Stomach (tissue), 19 donors: ENCODE measurements at places on chromosomes 3 and 15. TPM values are rescaled to one million over a fixed set of nuclear protein-coding genes. Genes with fewer than 3 reads are reported as not detected.

DNA sequence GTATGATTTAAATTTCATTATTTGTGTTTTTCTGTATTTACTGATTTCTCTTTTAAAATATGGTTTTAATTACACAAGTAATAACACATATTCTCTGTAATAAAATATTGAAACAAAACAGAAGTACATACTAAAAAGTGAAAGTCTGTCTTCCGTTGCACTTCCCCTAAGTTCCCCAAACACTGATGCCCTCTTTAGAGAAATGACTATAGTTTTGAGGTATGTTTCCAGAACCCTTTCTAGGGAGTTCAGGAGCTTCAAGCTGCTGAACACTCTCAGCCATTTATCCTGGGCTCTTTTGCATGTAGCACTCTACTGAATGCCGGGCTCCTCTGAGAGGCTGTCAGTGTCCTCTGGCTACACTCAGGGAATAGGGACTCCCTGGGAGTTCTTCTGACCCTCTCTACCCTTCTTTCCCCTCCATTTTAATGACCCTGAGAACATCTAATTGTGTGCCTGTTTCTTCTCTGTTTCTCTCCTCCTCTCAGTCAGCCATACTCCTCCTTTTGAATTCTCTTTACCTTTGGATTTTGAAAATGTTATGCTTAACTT lies 60.4 kb upstream of the KCNAB1 start:
- DNase-seq, result no peak

DNA sequence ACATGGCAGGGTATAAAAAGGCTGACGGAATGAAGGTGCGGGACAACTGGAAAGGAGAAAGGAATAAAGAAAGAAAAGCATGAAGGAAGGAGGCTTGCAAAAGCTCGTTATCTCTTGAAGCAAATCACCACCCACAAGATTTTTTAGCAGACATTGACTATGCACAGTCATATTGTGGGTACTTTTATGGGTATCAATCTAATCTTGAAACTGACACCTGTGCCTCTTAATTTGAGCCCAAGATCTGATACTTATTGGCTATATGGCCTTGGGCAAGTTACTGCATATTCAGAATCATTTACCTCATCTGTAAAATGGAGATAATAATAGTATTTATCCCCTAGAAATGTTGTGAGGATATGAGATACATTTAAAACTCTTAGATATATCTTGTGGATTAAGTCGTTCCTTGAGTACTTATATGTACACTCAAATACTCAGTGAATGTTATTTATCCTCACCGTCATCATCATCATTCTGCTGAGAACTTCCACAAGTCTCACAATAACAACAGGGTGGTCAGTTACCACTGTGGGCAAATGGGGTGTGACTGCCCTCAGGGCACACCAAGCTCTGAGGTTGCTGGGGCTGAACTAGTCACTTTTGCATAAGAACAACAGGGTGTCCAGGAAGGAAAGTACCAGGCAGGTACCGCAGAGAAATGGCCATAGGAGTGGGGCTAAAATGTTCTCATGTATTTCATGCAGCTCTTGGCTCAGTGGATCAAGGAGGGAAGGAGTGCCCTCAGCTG lies 266.1 kb downstream of the SLC9A9 start:
- DNase-seq, result no peak

- no peak for DNase-seq
Observed at GRCh38 chr15:43270676-43271306, 4.1 kb upstream of the TGM5 start.

The TRIM42 gene
- total RNA-seq, result not detected

DNA sequence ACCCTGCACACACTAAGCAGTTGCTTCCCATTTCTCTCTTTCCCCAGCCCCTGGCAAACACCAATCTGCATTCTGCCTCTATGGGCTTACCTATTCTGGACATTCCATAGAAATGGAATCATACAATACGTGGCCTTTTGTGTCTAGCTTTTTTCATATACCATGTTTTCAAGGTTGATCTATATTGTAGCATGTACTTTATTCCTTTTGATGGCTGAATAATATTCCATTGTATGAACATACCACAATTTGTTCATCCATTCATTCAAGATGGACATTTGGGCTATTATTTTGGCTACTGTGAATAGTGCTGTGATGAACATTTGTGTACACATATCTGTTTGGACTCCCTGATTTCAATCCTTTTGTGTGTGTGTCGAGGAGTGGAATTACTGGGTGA lies 18.1 kb upstream of the ADAMTS9 start:
- DNase-seq, result no peak

DNA sequence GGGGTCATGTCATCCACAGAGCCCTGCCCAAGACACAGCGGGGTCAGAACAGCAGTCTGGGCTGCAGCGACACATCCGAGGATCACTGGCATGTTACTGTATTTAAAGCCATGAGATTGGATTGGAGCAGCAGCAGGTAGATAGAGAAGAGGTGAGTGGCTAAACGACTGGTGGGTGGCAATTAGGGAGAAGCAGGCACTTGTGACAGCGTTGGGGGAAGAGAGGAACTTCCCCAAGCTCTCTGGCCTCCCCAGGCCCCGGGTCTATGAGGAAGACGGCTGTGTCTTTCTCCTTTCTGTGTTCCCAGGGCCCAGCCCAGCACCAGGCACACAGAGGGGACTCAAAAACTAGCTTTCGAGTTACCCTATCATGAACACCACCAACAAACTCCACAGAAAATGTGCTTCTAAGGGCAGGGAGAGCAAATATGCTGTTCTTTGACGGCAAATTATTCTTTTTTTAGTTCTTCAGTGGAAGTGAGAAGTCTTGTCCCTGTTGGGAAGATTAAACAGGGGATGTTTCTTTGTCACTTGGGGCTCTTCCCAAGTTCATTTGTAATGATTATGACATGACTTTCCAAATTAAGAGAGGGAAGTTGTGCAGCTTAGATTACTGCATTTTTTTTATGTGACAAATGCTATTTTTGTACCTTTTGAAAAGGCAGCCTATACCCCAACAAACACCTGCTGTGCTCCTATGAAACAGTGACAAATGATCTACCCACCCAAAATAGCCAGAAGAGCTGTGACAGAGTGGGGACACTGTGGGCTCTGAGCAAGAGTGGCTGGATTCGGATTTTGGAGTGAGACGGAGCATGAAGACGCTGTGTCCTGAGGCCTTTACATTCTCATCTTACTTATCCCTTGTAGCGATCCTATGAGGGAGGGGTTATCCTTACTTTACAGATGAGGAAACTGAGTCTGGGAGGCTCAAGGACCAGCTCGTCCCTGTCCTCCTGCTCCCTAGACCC lies 7.2 kb upstream of the SYNM start:
- no peak for DNase-seq

DNA sequence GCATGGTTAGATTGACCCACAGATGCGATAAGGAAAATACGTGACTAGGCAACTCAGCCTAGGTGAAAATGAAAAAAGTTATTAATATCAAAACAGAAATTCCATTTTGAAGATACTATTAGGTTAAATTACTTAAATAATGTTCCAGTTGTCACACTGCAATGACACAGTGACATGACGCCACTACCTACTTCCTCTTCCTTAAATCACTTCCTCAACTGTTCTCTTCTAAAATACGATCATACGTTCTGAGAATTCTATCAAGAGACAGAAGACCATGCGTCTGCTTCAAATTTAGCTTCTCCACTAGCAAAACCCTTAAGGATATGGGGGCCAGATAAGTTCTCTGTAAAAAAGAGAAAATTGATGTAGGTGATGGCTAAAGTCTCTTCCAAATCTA lies 18.2 kb downstream of the CMTM6 start:
- DNase-seq, result no peak

- no peak for DNase-seq
Observed at GRCh38 chr3:57764794-57765193, 8.7 kb downstream of the SLMAP start.

The COLQ gene
- total RNA-seq, result 0.29 TPM

DNA sequence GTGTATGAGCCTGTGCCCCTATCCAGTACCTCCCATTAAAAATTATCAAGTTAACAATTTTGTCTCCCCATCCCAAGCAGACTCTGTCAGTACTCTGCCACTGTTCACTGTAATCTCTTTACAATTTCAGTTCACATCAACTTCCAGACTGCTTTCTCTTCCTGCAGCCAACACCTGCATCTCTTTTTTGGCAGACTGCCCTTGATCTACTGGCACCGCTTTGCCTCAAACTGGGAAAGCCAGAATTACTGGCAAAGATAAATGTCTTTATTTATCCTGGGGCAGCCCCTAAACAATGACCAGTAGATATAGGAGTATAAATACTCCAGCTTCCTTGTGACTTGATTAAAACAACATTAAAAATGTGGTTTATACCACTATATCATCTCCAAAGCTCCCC lies 494.1 kb downstream of the ZNF385D start:
- peak; percentile 69 for DNase-seq

DNA sequence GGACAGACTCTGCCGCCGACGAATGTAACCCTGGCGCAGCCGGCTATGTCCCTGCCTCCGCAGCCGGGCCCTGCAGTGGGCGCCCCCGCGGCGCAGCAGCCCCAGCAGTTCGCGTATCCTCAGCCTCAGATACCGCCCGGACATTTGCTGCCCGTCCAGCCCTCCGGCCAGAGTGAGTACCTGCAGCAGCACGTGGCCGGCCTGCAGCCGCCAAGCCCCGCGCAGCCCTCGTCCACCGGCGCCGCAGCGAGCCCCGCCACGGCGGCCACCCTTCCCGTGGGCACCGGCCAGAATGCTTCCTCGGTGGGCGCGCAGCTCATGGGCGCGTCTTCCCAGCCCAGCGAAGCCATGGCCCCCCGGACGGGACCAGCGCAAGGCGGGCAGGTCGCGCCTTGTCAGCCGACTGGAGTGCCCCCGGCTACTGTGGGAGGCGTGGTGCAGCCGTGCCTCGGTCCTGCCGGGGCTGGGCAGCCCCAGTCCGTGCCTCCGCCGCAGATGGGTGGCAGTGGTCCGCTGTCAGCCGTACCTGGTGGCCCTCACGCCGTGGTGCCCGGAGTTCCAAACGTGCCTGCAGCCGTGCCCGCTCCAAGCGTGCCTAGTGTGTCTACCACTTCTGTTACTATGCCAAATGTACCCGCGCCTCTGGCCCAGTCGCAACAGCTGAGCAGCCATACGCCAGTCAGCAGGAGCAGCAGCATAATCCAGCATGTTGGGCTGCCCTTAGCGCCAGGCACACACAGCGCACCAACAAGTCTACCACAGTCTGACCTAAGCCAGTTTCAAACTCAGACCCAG lies 2.4 kb downstream of the TSC22D2 start:
- DNase-seq, result peak; percentile 75

GRCh38 chr3:82496890-82497560 lies 735.6 kb upstream of the GBE1 start:
- peak; percentile 6 for DNase-seq

- no peak for DNase-seq
Observed at GRCh38 chr15:55977231-55977630, 16.2 kb downstream of the NEDD4 start.

- no peak for DNase-seq
Observed at GRCh38 chr3:122535964-122536631, 21.4 kb upstream of the KPNA1 start.

- DNase-seq, result peak; percentile 40
Observed at GRCh38 chr3:156685198-156685597, 10.8 kb downstream of the TIPARP start.

DNA sequence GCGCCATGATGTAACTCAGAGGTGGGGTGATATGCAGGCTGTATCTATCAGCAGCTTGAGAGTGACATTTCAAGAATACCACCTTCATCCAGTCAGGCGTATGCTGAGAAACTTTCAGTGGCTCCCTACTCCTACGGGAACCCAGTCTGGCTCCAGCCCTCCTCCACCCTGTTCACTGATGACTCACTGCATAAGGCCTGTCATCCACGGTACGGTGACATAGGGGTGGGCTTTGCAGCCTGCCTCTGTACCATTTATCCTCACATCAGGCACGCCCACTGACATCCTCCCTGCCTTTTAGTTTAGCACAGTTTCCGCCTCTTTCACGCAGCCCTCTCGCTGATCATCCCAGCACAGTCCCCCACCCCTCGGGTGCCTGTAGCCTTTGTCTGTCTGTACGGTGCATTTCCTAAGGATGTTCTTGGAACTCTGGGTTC lies 11.7 kb downstream of the PXYLP1 start:
- peak; percentile 52 for DNase-seq

- DNase-seq, result no peak
Observed at GRCh38 chr3:197545101-197545500, 10.7 kb downstream of the BDH1 start.

The CSPG5 gene
- total RNA-seq, result not detected

DNA sequence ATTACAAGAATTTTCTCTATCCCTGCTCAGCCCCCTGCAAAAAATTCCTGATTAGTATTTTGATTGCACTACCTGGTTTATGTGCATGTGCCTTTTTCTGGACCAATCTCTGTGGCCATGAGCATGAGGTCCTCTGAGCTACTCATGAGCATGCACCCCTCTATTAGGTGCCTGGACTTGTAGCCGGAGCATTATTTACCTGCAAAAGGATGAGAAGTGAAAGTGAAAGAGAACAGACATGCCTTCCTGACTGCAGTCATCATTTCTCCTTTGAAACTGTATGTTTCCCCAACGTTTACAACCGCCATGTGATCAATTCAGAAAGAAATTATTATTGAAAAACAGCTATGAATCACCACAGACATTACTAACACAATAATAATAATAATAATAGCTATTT lies 1008.8 kb downstream of the ROBO2 start:
- no peak for DNase-seq

The UTS2B gene
- not detected for total RNA-seq

GRCh38 chr3:179464323-179465092 lies 13.2 kb upstream of the GNB4 start:
- no peak for DNase-seq

The NIT2 gene
- total RNA-seq, result 47.8 TPM

DNA sequence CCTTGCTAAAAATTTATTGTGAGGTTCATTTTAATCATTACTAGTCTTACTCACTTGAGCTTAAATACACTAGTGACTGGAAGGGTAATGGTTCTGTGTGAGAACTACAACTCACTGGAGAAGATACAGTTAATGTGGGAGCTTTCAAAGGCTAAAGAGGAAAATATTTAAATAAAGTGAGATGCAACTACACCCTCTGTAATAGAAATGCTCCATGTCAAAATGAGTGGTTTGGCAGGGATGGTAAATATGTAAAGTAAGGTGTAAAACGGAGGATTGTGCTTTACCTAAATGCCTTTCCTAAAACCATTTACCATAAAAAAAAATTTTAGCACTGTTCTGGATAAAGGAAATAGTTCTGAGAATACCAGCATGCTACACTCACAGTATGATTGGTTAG lies 15.3 kb downstream of the LRRC57 start:
- DNase-seq, result no peak

DNA sequence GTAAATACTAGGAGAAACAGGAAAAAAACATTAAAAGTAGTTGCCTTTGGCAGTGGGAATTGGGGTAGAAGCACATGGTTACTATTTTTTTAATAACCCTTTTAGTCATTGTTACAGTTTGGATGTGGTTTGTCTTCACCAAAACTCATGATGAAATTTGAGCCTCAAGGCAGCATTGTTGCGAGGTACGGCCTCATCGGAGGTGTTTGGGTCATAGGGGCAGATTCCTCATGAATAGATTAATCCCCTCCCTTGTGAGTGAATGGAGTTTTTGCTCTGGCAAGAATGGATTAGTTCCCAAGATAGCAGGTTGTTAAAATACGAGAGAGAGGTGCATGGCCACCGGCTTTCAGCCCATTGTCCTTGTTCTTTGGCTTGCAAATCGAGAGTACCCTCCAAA lies 92.6 kb downstream of the LEKR1 start:
- no peak for DNase-seq

The ARMC8 gene
- total RNA-seq, result 125 TPM

DNA sequence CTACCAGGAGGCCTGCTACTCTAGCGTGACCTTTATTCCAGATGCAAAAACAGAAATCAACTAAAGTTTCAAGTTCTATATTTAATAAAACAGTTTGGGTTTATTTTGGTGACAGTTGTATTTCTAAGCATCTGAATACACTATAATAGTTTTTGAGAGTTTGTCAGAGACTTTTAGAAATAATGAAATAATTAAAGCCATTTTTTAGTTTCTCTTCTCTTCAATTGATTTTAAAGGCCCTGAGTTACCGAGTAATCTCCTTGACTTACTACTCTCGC lies 523.4 kb downstream of the CADM2 start:
- DNase-seq, result no peak
